Umbilical cord (tissue), 2 donors: ENCODE measurements at places on chromosomes 5 and 9.

DNA sequence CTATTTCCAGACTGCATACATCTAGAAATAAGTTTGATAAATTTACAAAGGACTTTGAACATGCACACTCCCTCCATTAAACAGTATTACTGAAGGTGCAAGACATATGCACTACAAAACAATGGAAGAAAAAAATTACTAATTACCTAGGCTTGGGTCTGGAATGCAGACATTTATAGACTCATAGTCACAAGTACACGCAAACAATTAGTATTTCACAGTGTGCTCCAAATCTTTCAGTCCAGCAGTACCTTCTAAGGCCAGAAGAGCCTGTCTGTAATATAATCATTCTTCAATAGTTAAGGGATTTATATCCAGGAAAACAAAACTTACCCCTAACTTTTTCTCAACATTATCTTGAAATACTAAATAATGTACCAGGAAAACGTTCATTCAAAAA is 11.2 kb downstream of the RICTOR start:
- DNase-seq: no peak

GRCh38 chr5:179438011-179438441 is 92.8 kb upstream of the ADAMTS2 start:
- DNase-seq: peak; percentile 77

DNA sequence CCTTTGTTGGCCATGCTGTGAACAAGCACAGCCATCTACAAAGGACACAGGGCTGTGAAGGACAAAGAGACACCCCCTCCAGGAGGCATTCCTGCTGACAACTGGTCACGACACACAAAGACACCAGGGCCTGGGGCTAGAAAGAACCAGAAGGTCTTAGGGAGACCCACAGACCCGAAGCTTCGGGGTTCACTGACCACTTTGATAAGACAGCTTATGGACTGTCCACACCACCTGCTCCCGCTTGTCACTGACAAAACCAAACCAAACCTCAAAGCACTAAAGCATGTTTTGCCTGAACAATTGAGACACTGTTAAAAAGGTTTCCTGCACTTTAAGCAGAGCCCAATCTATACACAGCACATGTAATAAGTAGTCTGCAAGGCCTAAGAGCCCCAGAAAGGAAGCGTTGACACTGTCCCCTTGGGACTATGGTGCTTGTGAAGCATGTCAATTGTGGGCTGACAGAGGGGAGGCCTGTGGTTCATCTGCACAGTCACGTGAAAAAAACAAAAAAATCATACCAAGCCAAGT is 185.0 kb downstream of the GAPVD1 start:
- no peak for DNase-seq

GRCh38 chr5:61332851-61333320 is 828 bp downstream of the ZSWIM6 start:
- peak; percentile 42 for DNase-seq

GRCh38 chr9:34552986-34553385 is 30.2 kb upstream of the ENHO start:
- DNase-seq: no peak

- no peak for DNase-seq
Measured at GRCh38 chr5:53373451-53374158, 106.8 kb upstream of the FST start.

DNA sequence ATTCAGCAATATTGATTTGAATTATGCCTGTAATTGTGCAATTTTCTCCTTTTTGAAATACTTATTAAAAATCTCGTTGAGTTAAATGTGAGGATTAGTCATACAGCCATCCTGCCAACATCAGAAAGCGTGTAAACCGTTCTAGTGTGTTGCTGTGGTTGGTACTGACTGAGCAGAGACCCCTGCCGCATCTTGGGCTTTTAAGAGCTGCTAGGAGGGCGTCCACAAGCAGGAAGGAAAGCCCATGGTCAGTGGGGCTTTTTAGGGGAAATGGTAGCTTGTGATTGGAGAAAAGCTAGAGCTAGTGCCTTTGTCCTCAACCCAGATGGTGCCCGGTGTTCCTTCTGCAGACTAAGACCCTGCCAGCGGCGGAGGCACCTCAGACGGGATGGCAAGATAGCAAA is 1.3 kb downstream of the SDHA start:
- DNase-seq: no peak

DNA sequence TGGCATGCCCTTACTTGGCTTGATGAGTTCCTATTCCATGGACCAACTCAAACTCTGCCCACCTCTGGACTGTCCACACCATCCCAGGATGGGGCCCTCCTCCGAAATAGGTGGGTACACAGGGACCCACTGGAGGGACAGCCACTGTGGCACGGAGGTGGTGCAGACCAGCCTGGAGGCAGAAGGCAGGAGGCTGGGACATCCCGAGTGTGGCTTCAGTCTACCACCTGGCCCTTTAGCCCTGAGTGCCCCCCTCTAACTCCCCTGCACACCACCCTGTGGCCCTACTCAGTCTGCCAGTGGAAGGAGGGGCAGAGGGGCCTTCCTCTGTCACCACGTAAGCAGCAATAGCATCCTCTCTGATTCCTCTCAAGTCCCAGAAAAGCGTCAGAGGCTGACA is 3.7 kb downstream of the IL3 start:
- DNase-seq: no peak

DNA sequence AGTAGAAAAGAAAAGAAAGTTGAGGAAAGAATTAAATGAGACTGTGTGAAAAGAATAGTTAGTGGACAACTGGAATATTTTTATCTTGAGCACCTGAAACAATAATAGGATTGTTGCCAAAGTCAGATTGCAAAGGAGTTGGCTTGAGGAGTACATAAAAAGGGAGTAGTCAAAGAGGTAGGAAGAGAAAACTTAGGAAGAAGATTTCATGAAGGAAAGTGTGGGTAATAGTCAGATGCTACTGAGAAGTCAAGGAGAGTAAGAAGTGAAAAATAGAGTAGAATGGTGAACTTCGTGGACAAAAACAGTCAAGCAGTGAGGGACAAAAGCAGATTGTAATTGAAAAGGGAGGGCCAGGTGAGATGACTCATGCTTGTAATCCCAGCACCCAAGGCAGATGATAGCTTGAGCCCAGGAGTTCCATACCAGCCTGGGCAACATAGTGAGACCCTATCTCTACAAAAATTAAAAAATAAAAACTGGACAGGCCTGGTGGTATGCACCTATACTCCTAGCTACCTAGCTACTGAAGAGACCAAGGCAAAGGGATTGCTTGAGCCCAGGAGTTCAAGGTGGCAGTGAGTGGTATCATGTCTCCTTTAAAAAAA is 178.9 kb downstream of the NIPBL start:
- no peak for DNase-seq

DNA sequence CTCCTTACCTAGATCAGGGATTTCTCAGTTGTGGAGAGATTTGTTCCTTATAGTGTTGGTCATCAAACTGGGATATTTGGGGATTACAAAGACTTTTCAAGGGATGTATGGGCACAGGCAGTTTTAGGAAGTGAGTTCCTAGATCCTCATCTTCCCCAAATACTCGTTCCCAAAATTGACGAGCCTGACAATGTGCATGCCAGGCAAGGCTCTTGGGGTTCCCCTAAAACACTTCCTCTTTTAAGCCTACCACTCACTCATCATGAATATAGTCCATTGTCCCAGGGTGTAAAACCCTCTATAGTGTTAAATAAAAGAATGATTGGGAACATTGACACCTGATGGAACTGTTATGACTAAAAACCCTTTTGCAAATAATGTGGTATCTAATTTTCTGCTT is 26.4 kb downstream of the PDCD1LG2 start:
- no peak for DNase-seq
